Spinal cord (tissue), 10 donors: ENCODE measurements at places on chromosomes 3 and 15. TPM values are rescaled to one million over a fixed set of nuclear protein-coding genes. Genes with fewer than 3 reads are reported as not detected.

- no peak for DNase-seq
Measured at GRCh38 chr3:135175728-135176277, 380.7 kb downstream of the EPHB1 start.

Gene THAP10
- total RNA-seq: 6.6 TPM

Gene ARGFX
- total RNA-seq: not detected

DNA sequence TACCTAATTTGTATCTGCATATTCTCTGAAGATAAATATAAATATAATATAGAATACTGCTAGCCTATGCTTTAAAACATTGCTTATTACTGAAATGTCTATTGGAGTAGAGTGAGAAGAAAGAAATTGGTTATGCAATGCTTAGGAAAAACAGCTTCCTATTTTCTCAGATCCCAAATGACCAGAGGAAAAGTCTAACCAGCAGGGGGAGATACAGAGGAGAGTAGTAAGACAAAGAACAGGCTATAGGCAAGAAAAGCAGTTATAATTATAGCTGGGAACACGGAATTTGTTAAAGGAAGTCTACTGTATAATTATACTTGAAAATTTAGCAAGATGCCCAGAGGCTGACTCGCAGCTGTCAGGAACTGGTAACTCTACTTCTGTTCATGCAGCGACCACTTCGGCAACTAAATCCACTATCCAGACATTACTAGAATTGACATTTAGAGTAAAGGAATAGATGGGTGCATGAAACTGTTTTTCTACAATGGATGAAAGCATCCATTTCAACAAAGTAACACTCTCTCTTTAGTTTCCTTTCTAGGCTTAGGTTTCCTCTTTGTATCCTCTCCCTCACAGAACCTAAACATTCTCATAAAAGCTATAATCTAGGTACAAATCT lies 97.2 kb downstream of the TBC1D5 start:
- no peak for DNase-seq

Gene GP9
- total RNA-seq: 0.72 TPM

DNA sequence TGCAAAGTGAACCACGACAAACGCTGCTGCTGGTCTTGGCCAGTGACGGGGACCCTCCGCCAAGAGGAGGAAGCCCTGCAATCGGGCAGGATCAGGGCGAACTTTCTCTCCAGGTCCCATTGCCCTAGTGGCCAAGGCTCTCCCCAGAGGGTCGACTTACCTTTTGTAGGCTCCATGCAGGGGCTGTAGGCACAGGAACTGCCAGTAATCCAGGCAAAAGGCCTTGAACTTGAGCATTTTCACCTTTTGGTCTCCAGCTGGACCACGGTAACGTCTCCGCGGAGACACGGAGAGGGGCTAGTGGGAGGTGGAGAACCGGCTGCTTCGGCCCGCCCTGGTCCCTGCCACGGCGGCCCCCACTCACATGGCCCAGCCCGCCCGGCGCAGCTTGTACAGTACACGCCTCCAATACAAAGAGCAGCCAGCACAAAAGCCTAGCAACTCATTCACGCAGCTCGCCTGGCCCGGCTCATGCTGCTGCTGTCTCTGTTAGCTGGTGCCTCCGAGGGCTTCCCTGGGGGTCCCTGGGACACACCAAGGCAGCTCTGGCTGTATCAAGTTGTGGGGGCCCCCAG lies 31.0 kb downstream of the IQSEC1 start:
- no peak for DNase-seq

GRCh38 chr3:158403013-158403412 lies 168.0 kb upstream of the MLF1 start:
- no peak for DNase-seq

DNA sequence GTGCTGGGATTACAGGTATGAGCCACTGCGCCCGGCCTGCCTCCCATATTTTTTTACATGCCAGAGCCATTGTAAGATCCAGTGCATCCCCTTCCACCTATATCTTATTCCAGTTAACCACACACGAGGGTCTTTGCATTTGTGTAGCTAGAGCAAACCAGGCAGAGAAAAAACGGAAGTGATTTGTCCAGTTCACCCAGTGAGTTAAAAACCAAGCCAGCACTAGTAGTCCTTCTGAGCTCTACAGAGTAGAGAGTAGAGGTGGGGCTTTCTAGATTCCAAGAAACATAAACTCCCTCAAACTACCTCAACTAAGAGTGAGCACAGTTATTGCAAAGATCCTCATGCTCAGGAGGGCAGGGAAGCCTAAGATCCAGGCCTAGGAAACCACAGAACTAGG lies 34.7 kb downstream of the TMEM158 start:
- no peak for DNase-seq

Gene CD80
- total RNA-seq: not detected

GRCh38 chr3:37502621-37503020 lies 328.2 kb upstream of the LRRFIP2 start:
- no peak for DNase-seq

DNA sequence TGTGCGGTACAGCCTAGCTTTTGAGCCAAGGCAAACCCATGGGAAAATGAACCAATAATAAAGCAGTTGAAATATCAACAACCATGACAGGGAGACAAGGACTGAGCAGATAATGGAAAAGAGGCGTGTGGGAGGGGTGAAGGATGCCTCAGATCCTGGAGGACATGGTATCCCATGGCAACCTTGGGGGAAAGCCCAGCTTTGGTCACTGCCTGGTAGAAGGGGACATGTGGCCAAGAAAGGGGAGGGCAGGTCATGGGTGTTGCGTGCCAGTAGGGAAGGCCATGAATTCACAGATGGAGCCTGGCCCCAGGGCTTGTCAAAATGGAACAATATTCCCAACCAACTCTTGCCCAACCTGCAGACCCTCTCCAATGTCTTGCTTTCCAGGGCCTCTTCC lies 140.5 kb upstream of the SMAD3 start:
- DNase-seq: no peak
